ENCODE measurements at places on chromosomes 3 and 15.

GRCh38 chr3:136925425-136926190 lies 32.2 kb upstream of the IL20RB start:
- DNase-seq: no peak

GRCh38 chr3:31091748-31092147 lies 197.3 kb upstream of the GADL1 start:
- no peak for DNase-seq

GRCh38 chr3:188950832-188951489 lies 220.8 kb upstream of the TPRG1 start:
- DNase-seq: no peak

DNA sequence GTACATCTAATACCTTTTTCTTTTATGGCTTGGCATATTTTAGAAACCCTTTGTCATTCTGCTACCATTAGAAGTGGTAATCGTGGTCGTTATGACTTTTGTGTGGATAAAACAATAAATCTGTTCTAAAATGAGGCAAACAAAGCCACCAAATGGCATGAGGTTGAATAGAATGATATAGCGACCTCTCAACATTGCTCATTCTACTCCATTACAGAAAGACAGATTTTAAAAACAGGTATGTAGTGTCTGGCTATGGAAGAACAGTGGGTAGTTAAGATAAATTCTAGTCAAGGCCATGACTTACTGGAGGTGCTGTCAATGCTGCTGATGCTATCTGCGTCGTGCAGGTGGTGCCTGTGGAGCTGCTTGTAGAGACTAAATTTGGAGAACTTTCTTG lies 123.2 kb downstream of the PLD1 start:
- no peak for DNase-seq

DNA sequence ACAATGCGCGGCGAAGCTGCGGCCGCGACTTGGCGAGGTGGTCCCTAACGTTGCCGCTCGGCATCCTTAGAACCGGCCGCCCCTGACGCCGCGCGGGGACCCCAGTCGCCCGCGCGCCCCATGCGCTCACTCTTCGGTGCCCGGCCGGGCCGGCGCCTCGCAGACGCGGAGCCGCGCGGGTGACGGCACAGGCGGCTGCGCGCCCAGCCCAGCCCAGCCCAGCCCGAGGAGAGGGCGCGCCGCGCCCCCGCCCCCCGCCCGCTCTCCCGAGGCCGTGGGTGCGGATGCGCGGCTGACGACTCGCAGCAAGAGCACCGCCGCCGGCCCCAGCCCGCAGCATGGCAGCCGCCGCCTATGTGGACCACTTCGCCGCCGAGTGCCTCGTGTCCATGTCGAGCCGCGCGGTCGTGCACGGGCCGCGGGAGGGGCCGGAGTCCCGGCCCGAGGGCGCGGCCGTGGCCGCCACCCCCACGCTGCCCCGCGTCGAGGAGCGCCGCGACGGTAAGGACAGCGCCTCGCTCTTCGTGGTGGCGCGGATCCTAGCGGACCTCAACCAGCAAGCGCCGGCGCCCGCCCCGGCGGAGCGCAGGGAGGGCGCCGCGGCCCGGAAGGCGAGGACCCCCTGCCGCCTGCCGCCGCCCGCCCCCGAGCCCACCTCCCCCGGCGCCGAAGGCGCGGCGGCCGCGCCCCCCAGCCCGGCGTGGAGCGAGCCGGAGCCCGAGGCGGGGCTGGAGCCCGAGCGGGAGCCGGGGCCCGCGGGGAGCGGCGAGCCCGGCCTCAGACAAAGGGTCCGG lies 437 bp downstream of the KLF13 start:
- DNase-seq: peak; percentile 78

GRCh38 chr3:8519156-8519555 lies 17.5 kb downstream of the LMCD1 start:
- no peak for DNase-seq

GRCh38 chr3:126551121-126551838 lies 7.5 kb downstream of the C3orf22 start:
- DNase-seq: no peak

GRCh38 chr3:16884748-16885592 lies at the start of gene PLCL2:
PLCL2 (plus strand) TSS chr3:16884955; CDS start chr3:16885040, 85 bp downstream.
- peak; percentile 49 for DNase-seq

- no peak for DNase-seq
Observed at GRCh38 chr3:86921971-86922680, 68.8 kb downstream of the VGLL3 start.

DNA sequence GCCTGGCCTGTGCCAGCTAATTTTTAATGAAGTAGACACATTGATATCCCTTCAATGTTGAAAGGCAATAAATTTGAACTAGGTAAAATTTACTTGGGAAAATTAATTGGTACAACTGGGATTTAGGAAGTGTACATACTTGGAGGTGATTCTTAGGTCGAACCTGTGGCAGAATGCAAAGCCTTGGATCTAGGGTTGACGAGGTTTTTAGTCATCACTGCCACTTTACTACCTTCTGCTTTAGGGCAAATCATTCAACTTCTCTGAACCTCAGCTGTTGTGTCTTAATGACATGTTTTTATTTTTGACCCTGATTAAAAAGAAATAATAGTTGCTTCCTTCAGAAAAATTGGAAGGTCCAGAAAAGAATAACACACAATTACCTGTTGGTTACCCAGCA lies 2.5 kb downstream of the APPL1 start:
- DNase-seq: no peak

DNA sequence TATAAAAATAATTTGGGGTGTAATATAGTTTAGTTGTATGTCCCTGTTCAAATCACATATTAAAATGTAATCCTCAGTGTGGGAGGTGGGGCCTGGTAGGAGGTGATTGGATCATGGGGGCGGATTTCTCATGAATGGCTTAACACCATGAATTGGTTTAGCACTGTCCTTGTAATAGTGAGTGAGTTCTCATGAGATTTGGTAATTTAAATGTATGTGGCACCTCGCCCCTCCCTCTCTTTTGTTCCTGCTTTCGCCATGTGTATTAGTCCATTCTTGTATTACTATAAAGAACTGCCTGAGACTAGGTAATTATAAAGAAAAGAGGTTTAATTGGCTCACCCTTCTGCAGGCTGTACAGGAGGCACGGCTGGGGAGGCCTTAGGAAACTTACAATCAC lies 83.9 kb downstream of the ANXA2 start:
- no peak for DNase-seq

GRCh38 chr3:42502429-42503250 lies at the start of gene VIPR1:
VIPR1 (plus strand) TSS chr3:42502643; CDS start chr3:42502736, 93 bp downstream.
- peak; percentile 86 for DNase-seq

GRCh38 chr15:66641485-66642315 lies 60.3 kb upstream of the SMAD6 start:
- no peak for DNase-seq

- DNase-seq: no peak
Observed at GRCh38 chr15:52068004-52068615, 44.5 kb downstream of the BCL2L10 start.

- no peak for DNase-seq
Observed at GRCh38 chr3:20424086-20424485, 238.1 kb upstream of the SGO1 start.

DNA sequence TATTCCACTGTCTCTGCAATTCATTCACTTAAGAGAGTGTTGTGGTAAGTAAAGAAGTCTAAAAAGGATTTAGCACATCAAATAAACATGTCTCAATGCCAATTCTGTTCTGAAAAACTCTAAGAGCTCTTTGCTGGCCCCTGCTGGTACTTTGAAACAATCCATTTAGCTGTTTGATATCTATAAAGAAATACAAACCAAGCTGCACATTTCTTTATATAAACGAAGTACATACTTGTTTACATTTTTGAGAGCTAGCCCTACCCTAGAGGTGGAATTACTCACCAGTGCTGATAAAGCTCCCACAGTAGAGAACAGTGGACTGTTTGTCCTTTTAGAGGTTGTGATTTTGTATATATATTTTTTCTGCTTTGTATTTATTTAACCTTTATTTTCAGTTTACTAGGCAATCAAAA lies 75.5 kb downstream of the NEDD4 start:
- no peak for DNase-seq

DNA sequence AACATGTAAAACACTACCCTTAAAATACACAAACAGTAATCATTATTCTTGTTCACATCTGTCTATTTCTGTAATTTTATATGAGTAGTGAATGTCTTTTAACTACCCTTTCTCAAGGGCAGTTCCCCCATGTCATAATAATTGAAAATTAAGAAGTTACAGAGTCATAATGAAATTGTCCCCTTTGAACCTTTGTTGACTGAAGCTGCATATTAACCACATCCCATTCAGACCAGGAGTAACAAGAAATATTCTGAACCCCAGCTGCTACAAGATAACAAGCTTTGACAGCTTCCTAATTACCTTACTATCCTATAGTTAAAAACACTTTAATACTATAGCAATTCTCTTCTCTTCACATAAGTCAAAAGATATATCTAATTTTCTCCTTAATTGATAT lies 635.9 kb upstream of the SUCLG2 start:
- no peak for DNase-seq

DNA sequence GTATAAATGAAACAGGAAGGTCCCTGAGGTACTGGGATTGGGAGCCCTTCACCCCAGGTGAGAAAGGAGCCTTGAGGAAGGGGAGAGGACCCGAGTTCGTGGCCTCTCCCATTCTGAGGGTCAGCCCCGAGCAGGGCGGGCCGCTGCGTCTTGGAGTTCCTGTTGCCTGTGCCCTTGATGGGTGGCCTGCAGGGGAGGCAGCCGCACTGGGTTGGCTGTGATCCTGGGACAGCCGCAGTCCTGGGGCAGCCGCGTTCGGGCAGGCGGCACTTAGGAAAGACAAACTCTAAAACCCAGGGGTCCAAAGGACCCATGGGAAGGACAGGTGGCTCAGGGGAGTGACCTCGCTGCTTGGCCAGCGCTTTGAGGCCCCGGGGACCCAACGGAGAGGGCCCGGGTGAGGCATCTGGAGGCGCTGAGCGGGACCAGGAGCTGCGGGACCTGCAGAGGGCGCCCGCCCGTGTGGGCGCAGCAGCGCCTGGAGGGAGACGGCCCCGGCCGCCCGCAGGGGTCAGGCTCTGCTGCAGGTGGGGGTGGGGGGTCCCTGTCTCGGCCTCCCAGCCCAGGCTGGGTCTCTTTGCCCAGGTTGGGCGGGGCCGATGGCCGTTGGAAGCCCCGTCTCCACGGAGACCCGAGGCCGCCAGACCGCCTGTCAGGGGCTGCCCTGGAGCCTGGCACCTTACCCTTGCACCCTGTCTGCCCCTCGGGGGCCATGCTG lies 65.1 kb downstream of the HMCES start:
- DNase-seq: peak; percentile 12

DNA sequence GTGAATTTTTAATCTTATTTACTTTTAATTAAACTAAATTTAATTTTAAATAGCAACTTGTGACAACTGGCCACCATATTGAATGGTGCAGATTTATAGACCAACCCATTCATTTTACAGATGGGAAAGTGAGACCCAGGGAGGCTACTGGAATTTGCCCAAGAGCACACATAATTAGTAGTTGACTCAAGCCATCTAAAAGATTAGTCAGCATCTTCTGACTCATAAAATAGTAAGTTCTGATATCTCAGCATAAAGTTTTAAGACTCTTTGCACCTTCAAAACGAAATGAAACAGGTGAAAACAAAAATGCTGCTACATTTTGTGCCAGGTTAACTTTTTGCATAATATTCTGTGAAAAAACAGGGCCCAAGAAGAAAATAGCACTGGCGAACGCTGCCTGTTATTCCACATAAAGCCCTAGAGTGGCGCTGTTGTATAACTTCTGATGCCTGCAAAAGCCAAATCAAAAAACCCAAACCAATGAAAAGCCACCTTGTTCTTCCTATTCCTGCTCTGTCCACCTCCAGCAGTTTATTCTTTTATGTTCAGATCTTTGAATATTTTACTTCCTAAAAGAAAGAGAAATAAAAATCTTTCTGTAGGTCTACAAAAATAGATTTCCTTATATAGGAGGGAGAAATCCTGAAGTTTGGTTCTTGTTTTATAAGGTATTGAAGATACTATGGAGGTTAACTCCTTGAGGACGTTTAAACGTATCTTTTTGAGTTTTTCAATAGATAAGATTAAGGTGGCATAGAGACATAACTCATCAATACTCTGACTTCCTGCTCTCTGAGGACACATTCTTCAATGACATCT lies 62.8 kb downstream of the OTOL1 start:
- no peak for DNase-seq

DNA sequence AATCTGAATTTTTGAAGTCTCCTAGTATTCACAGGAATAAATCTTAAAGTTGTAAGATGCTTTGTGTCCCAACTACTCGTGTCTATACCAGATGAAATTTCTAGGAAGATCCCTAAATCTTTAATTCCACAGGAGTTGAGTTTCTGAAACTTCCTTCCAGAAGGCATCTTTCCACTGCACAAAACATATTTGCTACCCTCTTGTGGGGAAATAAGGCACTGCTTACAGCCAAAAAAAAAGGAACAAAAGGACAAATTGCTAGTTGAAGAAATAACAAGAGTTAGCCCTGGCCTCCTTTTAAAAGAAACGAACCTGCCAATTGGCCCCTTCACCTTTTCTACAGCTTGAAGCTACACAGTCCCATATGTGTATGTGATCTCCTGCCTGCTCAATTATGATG lies 54.0 kb downstream of the TAFA4 start:
- DNase-seq: no peak

DNA sequence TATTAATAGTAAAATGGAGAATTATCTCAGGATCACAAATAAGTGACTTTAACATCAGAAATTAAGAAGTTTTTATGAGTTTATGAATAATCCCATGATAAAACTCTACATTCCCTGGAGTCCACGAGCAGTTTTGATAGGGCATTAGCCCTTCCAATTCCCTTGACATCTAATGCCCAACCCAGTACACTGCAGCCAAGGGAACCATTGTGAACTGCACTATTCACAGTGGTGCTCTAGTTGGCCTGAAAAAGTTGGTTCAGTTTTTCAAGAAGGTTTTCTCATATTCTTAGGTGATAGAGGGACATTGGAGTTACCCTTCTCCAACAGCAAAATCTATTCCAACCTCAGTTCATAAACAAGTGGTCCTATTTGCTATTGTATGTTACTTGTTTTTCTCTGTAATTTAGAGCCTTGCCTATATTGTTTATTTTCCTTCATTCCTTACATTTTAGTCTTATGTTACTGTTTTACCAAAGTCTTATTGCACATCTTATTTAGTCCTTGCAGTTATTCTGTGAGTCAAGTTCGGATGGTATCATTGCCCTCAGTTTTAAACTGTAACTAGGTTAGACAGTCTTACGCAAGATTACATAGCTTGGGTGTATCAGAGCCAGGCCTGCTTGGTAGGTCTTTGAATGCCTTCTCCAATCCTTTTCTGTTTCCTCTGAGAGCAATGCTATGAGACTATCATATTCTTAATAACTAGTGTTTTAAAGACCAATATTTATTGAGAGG lies 57.9 kb upstream of the SAMMSON start:
- DNase-seq: no peak

- DNase-seq: peak; percentile 2
Observed at GRCh38 chr3:88203642-88204055, 53.9 kb downstream of the C3orf38 start.

Measured in activated CD4-positive, CD25-positive, alpha-beta regulatory T cell (primary cell).